ENCODE measurements at places on chromosomes 5 and 9.

DNA sequence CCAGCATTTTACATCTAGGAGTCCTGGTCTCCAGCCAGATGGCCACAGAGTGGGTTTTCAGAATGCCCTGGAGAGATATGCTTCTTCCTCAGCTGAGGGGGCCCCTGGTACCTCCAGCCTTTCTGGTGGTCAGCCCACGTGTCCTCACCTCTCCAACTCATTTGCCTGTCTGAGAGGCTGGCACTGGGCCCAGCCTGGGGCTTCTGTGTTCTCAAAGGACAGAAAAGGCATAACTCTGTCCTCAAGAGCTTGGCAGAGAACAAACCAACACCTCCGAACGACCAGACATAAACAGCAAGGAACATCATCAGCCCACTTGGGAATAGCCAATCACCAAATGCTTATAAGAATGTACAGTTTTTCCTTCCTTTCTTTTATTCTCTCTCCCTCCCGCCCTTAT lies 17.1 kb downstream of the ENG start:
- no peak for DNase-seq

DNA sequence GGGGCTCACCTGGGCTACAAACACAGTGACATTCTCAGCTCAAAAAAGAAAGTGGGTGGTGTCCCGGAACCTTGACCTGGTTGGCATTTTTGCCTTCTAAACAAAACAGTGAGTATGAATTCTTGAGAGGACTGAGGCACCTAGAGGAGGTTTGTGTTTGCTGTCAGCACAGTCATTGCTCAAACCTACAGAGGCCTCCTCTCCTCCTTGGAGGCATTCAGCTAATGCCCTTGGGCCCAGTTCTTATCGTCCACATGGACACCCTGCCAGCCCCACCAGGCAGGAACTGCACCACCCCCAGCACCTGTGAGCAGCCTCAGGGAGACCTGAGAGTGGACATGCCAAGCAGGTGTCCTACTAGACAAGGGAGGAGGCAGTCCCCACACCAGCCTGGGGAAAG lies 156.7 kb downstream of the SYK start:
- DNase-seq, result no peak

DNA sequence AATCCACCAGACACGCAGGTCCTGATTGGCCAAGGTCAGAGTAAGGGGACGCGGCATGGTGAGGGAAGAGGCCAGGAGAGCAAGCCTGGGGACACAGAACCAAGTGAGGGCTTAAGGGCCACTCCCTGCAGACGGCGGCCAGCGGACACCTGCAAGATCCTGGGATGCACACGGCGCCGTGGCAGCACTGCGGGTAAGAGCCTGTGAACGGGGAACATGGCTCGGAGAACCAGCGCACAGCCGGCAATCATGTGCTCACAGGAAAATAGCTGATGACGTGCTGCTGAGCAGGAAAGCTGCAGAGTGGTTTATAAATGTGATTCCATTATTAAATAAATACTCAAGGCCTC lies 27.0 kb upstream of the NSMF start:
- no peak for DNase-seq

DNA sequence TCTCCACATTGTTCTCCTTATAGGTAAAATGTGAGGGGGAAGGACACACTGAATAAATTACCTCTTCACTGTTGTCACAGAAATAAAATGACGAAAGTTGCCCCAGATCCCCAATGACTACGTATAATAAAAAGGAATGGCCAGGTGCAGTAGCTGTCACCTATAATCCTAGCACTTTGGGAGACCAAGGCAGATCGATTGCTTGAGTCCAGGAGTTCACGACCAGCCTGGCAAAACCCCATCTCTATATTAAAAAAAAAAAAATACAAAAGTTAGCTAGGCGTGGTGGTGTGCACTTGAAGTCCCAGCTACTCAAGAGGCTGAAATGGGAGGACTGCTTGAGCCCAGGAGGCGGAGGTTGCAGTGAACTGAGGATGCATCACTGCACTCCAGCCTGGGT lies 82.2 kb upstream of the APC start:
- DNase-seq, result no peak

- DNase-seq, result no peak
Observed at GRCh38 chr5:21391506-21391905, 1403.5 kb upstream of the CDH18 start.

DNA sequence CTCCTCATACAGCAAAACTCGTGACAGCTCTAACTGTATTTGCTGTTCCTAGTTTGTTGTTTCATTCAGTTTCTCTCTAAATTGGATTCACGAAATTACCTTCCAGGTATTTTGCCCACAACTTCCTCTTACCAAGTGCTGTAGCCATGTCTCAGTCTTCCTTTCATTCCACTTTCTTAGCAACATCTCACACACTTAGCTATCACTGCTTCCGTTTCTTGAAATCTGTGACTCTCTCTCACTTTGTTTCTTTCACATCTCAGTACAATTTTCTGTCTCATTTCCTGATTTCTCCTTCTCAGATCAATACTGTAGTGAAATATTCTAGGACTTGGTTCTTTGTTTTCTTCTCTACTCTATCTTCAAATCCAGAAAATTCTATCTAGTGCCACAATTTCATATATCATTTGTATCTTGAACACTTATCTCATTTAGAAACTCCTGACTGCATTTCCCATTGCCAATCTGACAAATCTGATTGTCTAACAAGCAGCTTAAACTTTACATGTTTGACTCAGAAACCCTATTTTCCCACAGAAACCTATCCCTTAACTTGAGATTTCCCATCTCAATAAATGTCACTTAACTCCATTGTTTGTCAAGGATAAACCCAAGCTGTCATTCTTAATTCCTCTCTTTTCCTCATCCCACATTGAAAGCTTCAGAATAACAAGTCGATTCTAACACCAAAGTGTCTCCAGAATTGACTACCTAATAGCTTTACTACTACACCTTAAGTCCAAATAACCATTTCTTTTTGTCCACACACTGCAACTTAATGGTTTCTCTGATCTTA lies 303.1 kb downstream of the CDH12 start:
- DNase-seq, result no peak

- no peak for DNase-seq
Observed at GRCh38 chr5:78903861-78904260, 81.2 kb downstream of the ARSB start.

DNA sequence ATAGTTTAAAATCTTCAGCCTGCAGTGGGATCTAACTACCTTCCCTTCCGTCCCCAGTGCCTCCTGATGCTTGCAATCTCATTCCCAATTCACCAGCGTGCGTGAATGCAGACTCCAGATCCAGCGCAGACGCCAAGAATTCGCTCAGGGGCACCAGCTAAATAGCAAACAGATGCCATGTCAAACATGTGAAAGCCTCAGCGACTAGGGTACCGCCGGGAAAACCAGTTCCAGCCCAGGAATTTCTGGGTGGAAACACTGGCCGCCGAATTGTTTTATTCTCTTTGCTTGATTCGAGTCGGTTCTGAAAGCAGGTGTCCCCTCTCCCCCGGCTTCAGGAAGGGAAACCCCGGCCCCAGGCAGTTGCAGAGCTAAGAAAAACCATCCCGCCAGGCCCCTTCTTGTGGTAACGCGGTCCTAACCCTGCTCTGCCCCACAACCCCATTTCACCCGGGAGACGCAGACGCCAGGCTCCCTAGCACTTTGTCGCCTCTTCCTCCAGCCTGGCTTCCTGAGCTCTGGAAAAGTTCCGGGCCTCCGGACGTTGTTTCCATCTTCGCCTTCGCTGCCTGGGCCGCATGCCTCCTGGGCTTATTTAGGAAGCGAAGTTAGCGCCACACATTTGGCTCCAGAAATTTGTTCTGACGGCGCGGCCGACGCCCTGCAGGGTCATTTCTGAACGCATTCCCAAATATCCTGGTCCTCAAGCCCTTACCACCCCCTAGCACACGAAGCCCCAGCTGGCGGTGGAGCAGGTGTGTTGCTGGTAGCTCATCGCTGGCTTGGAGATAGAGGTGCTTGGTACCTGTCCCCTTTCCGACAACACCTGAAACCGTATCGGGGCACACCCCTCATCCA lies 665 bp upstream of the LVRN start:
- no peak for DNase-seq

GRCh38 chr5:146877783-146878475 lies 628 bp downstream of the PPP2R2B start:
- DNase-seq, result peak; percentile 21

GRCh38 chr9:16361118-16361517 lies 509.4 kb downstream of the BNC2 start:
- DNase-seq, result no peak

GRCh38 chr9:107894572-107895261 lies 405.1 kb upstream of the KLF4 start:
- DNase-seq, result no peak

- no peak for DNase-seq
Observed at GRCh38 chr5:172868924-172869591, 35.0 kb downstream of the ERGIC1 start.

DNA sequence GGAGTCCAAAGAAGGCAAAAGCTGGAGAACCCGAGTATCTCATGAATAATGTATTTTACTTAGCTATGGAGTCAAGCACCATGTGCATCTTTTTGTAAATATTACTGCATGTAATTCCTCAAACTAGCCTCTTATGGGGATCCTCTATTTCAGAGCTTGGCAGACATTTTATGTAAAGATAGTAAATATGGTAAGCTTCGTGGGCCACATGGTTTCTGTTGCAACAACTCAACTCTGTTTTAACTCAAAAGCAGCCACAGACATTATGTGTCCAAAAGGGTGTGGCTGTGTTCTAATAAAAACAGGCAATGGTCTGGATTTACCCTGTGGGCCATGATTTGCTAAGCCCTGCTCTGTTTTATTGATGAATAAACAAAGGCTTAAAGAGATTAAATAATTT lies 17.3 kb downstream of the DAPK1 start:
- DNase-seq, result no peak

DNA sequence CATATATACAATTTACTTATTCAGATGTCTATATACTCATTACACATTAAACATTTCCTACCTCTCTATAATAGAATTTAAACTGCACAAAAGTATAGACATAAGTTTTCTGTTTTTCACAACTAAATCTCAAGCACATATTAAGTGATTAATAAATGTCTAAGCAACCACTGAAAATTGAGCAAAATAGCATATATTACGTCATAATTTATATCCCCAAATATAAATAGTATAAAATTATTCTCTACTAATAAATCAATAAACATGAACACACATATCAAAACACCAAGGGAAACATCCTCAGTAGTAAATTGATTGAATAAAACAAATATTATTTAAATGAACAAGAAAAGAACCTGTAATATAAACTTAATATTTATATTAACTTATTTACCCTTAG lies 865.1 kb downstream of the CDH18 start:
- DNase-seq, result no peak

DNA sequence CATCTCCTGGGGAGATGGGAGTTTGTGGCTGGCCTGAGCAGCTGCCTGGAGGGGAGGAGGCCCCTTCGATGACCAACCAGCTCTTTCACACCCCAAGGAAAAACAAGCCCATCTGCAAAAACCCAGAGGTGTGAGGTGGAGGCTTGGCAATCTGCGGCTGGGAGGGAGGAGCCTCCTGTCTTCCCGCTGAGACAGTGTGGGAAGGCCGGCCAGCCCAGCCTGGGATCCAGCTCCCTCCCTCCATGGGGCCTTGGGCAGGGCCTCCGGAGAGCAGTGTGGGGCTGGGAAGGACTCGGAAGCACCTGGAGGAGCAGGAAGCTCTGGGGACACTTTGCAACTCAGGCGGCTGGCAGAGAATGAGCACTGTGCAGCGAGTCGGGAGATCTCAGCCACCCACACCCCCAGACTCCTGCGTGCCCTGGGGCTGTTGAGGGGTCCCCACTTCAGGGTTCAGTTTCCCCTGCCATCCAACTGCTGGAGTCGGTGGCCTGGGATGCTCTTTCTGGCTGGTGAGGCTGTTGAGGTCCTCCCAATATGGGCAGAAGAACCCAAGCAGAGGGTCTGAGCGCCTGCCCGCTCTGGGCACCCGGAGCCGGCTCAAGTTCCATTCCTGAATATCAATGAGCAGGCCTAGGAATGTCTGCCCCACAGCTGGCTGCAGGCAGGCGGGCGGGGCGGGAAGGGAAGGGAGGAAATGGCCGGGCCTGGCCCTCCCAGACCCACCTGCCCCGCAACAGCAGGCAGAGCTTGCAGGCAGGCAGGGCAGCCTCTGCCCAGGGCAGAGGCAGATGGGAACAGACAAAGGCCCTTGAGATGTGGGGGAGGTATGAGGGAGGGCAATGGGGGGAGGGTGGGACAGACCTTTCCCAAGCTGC lies 101.1 kb downstream of the FGF18 start:
- no peak for DNase-seq

DNA sequence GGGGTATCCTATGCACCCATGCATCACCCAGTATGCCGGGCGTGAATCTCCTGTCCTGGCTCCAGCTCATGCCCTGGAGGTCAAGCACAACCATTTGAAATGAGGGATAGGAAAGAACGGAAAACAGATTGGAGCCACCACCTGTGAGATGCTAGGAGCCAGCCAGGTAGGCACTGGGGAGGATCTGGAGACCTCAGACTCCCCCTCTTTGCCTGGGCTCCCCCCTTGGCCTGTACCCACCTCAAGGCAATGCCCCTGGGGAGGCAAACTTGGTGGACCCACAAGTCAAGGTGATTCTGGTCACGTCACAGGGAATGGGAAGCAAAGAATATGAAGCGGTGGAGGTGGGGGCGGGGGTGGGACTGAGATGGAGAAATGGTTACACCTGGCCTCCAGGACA lies 92.6 kb downstream of the PAX5 start:
- DNase-seq, result no peak

DNA sequence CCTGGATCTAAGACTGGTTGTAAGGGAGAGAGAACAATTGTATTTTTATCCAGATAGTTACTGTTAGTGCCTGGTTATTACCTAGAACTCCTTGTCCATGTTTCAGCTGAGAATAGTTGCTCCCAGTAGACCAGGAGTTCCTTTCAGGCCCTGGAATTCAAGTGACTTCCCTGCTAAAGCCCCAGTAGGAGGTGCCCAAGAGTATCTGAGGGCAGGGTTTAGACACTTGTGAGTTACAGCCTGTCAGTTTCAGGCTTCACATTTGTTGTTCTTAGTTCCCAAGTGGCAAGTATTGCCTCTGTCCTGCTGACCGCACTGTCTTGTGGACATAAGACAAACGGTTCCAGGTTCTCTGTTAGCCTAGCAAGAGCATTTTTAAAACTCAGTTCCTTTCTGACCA lies 743.9 kb upstream of the SEMA6A start:
- no peak for DNase-seq

GRCh38 chr5:75526070-75526469 lies 14.4 kb downstream of the POLK start:
- DNase-seq, result no peak

DNA sequence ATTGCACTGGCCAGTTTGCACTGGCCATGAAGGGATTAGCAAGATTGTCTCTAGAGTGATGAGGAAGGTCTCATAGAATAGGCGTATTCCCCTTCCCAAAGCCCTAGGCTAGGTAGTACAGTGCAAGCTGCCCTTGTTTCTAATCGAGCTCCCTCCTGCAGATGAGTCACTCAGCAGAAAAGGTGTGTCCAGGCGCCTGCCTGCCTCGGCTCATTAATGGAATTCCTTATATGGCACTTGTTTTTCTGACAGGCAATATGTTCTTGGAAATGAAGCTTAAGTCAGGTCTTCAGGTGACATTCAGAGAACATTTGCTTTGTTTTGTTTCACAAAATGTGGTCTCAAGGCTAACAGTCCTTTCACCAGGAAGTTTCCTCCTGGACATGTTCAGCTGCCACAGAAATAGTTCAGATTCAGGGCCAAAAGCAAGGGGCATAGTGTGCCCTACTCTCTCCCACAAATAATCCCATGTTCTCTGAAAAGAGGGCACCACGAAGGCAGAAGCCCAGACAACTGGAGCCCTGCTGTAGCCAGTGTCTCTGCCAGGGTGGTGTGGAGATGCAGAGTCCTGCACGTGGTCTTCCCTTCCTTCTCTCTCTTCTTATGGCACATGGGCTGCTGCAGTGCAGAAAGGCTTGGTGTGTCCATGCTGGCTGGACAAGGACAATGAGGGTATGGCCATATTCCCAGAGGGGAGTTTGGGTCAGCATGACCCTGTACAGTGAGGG lies 281.1 kb upstream of the MAP3K1 start:
- no peak for DNase-seq

Data from activated CD4-positive, alpha-beta T cell treated with anti-CD3 and anti-CD28 coated beads, Interleukin-2, amount 10 ng/mL, durations not matched to agents 7 days and 5 days (primary cell).